NB4 (cell line): ENCODE measurements at places on chromosomes 2 and 18.
A peak's percentile ranks its signal among the peaks of the same experiment; 100 is the strongest.

- no peak for DNase-seq
Observed at GRCh38 chr2:33321236-33321771, 155.1 kb upstream of the RASGRP3 start.

DNA sequence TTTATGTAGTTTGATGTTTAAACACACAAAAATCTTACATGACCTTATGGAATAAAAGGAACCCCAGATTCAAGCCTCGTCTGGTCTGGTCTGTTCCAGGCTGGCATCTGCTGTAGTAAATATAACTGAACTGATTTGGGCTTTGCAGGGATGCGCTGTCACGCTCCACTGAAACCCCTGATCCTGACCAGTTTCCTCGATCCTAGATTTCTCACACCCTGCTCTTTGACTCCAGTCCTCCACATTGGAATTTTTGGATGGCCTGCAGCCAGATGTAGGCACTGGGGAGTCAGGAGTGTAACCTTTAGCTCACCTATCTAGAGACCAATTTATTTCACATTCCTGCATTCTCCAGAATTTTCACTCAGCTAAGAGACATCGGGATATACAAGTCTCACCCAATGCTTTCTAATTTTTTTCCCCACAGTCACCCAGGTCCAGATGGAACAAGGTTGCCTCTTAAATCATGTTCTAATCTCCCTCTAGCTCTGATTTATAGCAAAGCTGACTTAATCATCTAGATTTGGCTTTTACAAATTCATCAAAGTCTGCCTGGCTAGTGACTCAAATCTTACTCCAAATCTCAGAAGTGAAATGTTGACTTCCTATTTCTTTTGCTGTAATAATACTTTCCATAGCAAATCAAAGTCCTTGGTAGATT, 219.6 kb downstream of the CD226 start:
- no peak for DNase-seq

DNA sequence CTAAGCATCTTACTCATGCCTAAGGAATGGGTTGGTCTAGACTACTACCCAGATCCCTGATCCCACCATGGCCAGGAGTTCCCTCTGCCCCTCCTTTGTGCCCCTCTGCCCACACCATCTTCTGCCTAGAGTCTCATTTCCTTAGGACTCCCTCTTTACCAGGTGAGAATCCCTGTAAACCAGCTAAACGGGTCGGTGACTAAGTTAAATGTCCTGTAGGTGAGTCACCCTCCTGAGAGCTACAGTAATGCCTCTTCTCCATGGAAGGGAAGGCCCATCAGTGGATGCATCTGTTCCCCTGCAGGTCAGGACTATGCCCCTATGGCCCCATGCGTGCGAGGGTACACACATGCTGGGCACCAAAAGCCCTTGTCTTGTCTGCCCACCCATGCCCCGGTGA, 25.4 kb downstream of the PTGR3 start:
- DNase-seq, result no peak

DNA sequence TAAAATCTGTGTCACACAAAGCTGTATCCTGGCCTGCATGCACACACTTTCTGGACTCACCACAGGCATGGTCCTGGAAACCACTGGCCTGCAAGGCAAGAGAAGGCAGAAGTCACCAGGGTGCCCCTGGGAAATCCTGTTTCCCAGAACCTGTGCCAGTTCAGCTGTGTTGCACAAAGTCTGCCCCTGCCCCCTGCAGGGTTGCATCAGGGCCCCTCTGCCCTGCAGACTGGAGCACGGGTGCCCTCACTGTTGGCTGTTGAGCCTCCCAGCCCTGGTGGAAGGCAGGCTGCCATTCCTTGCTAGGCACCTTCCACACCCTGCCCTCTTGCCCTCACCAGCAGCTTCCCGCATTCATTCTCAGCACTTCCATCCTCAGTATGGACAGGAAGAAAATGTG, 18.0 kb upstream of the TUBB6 start:
- DNase-seq, result no peak

- DNase-seq, result peak; percentile 76
Observed at GRCh38 chr2:204110338-204110741, 173.8 kb downstream of the ICOS start.

DNA sequence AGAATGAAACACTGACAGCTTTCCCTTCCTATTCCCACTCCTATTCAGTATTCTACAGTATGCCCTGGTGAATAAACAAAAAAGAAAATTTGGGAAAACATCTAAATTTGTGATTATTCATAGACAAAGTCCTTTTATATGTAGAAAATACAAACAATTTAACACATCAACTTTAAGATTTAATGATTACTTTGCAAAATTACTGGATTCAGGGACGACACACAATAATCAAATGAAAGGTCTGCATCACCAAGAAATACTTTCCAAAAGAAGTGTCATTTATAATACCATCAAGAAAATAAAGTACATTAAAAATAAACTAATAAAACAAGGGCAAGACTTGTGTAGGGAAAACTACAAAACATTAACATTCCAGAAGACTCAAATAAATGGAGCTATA, 199.8 kb downstream of the KCNJ3 start:
- DNase-seq, result no peak

- DNase-seq, result peak; percentile 70
Observed at GRCh38 chr2:169107645-169108044, 38.3 kb downstream of the DHRS9 start.

DNA sequence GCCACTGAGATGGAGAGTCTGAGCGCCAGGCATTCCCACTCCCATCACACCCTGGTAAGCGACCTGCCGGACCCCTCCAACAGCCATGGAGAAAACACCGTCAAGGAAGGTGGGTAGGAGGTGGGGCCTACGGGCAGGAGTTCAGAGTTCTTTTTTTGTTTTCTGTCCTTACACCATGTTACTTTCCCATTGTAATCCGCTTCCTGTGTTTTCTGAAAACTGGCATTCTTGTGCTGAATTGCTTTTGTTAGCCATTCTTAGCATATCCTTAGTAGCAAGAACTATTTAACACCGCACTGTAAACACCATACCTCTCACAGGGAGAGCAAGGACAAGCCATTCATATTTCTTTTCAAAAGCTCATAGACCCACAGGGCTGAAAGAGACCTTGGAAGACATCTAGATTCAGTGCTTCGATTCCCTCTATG, 46.2 kb downstream of the UNC80 start:
- no peak for DNase-seq

- no peak for DNase-seq
Observed at GRCh38 chr2:46925474-46926351, 10.1 kb upstream of the MCFD2 start.

DNA sequence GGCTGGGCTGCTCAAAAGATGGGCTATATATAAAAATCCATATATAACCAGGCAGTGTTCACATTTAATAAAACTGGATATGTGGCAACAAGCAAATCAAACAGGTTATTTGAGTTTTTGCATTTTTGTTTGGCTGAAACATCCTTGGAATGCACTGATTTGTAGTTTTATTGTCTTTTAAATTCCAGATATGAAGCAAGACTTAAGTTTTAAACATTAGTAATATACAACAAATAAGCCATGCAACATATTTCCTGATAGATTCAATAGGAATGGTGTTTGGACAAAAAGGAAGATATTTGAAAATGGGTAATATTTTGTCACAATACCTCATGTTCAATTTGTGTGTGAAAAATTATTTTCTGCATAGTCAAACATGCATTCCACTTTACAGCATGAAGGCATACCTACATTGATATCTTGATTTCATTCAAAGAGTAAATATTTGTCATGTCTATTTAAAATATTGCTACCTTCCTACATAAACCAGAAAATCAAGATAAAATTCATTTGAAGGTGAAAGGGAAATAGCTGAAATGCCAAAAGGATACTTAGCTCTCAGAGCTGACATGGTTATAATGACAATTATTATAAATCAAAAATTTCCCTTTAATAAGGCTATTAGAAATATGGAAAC, 132.3 kb upstream of the NETO1 start:
- no peak for DNase-seq

GRCh38 chr2:9488583-9489547, 14.5 kb downstream of the IAH1 start:
- no peak for DNase-seq

GRCh38 chr2:119106301-119106897, 52.2 kb downstream of the C1QL2 start:
- DNase-seq, result peak; percentile 54

- DNase-seq, result no peak
Observed at GRCh38 chr18:58407649-58408407, 221.1 kb downstream of the ALPK2 start.

DNA sequence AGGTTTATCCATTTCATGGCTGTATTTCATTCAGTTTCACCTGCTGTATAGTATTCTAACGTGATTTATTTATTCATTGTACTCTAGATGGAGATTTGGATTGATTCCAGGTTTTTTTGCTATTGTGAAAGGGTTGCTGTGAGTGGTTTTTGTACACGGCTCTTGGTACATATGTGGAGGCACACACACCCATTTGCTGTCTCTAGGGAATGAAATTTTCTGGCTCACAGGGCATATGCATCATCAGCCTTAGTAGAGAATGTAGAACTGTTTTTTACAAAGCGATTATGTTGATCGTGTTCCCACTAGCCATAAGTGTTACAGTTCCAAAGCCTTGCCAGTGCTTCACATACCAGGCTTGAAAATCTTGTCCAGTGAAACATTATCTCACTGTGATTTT, 5.1 kb downstream of the SPTBN1 start:
- DNase-seq, result no peak

DNA sequence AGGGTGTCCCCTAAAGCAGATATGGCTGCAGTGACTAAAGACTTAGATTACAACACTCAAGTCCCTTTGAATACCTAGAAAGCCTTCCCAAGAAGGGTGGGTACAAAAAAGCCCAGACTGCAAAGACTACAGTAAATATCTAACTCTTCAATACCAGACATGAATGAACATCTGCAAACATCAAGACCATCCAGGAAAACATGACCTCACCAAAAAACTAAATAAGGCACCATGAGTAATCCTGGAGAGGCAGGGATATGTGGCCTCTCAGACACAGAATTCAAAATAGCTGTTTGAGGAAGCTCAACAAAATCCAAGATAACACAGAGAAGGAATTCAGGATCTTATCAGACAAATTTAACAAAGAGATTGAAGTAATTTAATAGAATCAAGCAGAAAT, 138.2 kb upstream of the OTOS start:
- no peak for DNase-seq

- DNase-seq, result no peak
Observed at GRCh38 chr2:101828673-101829334, 131.3 kb downstream of the MAP4K4 start.
